ENCODE measurements at places on chromosomes 7 and 10.

- DNase-seq: no peak
These were observed 121.1 kb downstream of the GPR85 start for GRCh38 chr7:112965506-112965905.

GRCh38 chr7:40808378-40808942 lies 673.7 kb downstream of the SUGCT start:
- no peak for DNase-seq

GRCh38 chr7:12623885-12624498 lies 53.5 kb downstream of the SCIN start:
- no peak for DNase-seq

- no peak for DNase-seq
These were observed 17.8 kb downstream of the SMO start for GRCh38 chr7:129205987-129206785.

DNA sequence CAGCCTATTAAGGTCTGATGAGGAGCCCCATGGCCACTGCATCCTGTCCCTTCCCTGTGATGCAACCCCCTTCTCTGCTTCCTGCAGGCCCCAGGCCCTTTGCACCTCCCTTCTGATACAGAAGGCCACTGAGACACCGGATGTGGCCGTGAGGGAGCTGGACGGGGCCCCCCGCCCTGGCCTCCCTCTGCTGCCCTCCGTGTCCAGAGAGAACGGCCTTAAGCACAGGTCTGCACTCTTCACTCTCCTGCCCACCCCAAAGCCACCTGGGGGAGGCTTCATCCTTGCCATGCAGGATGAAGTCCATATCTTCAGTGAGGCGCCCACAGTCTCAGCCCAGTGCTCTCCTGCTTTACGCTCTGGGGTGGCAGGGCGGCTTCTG lies 86.9 kb upstream of the GNA12 start:
- DNase-seq: no peak

GRCh38 chr7:34673066-34673465 lies 15.0 kb downstream of the NPSR1 start:
- DNase-seq: no peak

DNA sequence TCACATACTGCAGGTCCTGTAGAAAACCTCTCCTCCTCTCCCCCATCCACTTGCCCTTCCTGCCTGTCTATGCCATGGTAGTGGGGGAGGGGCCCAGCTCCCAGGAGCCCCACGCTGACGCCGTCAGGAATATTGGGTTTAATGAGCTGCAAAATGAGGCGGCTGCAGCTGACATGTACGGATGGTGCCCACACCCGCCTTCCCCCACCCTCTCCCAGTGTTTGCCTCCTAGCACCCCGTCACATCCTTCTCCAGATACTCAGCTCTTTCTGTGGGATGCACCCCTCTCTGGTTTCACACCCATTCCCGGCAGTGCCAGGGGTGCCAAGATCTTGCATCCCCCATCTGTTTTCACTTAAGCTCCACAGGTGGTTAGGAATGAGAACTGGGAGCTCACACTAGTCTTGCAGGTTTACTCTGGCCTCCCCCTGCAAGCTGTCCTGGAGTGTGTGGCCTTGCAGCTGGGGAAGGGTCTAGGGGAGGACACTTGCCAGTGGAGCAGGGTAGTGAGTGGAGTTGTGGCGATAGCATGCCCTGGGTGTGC lies 26.1 kb downstream of the GBX1 start:
- DNase-seq: no peak

GRCh38 chr7:97635622-97636021 lies 96.3 kb upstream of the TAC1 start:
- DNase-seq: no peak

DNA sequence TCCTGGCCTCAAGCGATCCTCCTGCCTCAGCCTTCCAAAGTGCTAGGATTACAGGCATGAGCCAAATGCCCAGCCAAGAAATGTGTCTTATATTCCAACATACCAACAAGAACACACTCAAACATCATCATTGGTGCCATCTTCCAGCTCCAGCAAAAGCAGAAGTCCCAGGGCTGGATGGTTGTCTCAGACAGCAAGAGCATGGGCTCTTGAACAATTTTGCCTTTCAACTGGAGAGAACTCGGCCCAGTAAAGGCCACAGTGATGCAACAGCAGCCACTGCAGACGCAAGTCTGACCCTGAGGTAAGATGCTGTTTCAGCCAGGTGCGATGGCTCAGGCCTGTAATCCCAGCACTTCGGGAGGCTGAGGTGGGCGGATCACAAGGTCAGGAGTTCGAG lies 52.8 kb upstream of the NFE2L3 start:
- no peak for DNase-seq

GRCh38 chr10:94858005-94858404 lies 80.5 kb upstream of the CYP2C9 start:
- no peak for DNase-seq

GRCh38 chr10:111171183-111171582 lies 94.4 kb downstream of the ADRA2A start:
- no peak for DNase-seq

DNA sequence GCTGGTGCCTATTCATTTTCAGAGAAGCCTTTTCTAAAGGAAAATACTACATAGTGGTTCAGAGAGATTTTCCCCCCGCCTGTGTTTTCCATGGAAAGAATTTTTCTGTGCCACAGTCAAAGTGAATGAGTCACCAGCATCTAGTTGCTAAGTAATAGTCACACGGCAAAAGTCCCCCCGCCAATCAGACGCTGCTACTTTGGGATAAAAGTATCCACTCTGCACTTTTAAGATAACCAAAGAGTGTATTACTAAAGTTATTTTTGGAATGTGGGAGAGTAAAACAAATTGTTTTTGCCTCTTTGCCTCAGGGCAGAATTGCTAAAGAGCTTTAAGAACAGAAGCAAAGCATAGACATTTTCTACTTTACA lies 23.5 kb downstream of the ABLIM1 start:
- no peak for DNase-seq

GRCh38 chr10:21279217-21279575 lies 246.3 kb downstream of the SKIDA1 start:
- DNase-seq: no peak

DNA sequence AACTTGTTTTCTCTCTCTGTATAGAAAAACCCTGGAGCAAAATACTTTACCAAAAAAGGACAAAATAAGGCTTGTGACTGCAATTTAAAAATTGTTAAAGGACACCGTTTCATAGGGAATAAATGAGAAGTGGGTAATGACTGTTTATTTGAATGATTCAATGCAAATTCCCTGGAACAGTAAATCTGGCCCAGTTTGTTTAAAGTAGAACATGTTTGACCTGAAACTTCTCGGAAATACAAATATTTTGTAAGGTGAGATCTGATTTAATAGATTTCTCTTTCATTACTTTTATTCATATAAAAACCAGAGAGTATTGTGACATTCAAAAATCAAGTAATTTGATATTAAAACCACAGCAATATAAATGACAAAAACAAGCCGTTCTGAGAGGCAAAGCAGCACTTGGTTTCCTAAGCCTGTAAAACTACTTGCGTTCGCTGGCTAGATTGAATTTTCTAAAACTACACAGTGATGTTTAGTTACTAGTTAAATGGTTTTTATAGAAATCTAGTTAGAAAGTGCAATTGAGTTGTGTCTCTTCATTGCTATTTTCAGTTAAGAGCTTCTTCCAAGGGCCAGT lies 76.8 kb upstream of the PITRM1 start:
- no peak for DNase-seq
